ENCODE measurements at places on chromosomes 4 and X.

DNA sequence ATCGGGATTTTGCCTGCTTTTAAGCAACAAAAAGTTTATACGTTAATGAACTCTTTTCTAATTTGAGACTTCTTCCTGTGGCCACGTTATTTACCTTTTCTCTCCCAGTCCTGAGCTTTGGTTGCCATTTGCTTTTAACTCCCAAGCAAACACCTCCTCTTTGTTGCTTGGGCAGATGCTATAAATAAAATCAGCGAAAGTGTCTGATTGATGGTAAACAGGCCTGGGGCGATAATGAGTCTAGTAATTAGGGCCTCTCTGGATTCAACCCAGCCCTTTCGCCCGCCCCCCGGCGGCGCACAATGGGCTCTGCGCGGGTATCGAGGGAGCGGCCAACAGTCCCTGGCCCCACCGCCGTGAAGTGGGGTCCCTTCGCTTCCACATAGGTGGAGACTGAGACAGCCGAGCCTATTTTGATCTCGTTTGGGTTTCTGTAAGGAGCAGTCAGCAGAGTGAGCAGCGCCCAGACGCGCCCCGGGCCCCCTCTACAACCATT is 790 bp downstream of the CLGN start:
- DNase-seq, result no peak

DNA sequence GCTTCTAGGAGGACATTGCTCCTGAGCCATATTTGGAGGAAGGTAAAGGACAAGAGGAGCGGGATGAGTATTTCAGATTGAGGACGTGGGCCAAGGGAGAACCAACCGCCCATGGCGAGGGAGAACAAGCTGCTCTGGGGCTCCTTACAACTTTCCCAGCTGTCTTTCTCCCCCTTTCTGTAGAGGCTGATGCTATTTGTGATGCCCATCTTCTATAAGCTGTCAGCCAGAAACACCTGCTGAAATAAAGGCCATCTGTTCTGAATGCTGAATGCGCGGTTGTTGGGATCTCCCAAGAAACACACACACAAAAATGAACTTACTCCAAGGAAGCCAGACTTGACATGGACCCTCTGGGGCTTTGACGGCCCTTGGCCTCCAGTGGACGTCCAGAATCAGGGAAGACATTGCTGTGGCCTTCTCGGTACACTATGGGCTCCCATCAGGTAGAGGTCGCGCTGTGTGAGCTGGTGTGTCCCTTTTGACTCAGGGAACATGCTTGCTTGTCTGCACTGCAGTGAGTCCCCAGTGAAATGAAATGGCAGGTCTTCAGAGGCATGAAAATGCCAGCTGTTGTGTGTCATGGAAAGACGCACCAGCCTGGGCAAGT is 30.9 kb downstream of the RWDD4 start:
- DNase-seq, result no peak

- DNase-seq, result no peak
Measured at GRCh38 chr4:2954358-2955185, 8.6 kb downstream of the NOP14 start.

GRCh38 chr4:126799416-126799815 is 833.3 kb upstream of the INTU start:
- DNase-seq, result no peak

GRCh38 chr4:152014280-152014679 is 253.5 kb upstream of the GATB start:
- peak; percentile 17 for DNase-seq

- DNase-seq, result no peak
Measured at GRCh38 chrX:40513012-40513411, 67.8 kb upstream of the ATP6AP2 start.

DNA sequence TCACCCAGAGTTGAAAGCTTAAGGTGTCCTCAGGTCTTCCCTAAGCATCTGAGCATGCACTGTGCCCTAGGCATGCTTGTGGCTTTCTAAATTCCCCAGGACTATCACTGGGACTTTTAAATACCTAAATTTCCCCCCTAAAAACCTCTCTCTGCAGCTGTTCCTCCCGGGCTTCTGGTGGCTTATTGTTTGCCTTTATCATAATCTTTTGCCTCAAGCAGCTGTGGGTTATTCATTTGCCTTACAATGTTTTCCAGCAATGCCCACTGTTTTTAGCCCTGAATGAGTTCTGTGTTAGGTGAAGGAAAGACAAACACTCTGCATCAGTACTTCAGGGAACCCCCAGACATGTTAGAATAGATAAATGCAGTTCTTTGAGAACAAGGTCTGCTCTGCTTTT is 455.0 kb downstream of the ZIC3 start:
- DNase-seq, result no peak

- no peak for DNase-seq
Measured at GRCh38 chrX:7109838-7110793, 37.4 kb upstream of the STS start.

GRCh38 chr4:40721730-40722171 is 28.0 kb upstream of the NSUN7 start:
- DNase-seq, result no peak

DNA sequence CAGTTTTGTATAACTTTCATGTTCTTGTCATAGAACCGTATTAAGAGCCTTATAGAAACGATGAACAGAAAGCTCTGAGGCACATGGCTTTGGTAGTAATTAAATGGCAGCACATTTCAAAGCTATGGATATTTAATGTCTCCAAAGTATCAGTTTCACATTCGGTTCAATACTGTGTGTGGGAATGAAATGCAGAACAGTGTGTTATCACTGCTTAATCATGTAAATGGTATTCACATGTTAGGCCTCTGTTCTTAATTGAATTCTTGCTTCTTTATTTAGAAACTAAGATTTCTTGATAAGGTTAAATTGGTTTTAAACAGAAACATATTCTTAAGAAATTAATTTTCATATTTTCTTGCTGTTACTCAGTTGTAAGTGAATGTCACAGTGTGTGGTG is 701.0 kb upstream of the PITX2 start:
- DNase-seq, result no peak

DNA sequence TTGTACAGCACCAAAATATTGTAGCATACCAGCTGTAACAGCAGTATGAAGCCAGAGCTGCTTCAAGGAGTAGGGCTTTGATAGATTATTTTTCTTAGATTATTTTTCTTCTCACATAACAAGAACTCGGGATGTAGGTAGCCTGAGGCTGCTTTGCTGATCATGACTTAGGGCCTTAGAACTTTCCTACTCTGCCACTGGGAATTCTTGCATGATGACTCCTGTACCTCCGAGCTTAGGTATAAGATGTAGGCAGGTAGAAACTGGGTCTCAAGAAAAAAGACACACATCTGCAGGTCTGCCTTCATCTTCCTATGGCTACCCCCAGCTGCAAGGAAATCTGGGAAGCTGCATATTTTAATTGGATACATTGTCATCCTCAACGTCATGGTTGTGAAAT is 115.9 kb upstream of the PNPLA4 start:
- no peak for DNase-seq

Data from activated T-cell treated with anti-CD3 and anti-CD28 coated beads, Interleukin-2, amount 50 U/mL, for 4 hours (primary cell).